ENCODE measurements at places on chromosomes 13 and 19.
A peak's percentile ranks its signal among the peaks of the same experiment; 100 is the strongest.

GRCh38 chr13:72586518-72586917 is 140.9 kb downstream of the MZT1 start:
- DNase-seq, result no peak

DNA sequence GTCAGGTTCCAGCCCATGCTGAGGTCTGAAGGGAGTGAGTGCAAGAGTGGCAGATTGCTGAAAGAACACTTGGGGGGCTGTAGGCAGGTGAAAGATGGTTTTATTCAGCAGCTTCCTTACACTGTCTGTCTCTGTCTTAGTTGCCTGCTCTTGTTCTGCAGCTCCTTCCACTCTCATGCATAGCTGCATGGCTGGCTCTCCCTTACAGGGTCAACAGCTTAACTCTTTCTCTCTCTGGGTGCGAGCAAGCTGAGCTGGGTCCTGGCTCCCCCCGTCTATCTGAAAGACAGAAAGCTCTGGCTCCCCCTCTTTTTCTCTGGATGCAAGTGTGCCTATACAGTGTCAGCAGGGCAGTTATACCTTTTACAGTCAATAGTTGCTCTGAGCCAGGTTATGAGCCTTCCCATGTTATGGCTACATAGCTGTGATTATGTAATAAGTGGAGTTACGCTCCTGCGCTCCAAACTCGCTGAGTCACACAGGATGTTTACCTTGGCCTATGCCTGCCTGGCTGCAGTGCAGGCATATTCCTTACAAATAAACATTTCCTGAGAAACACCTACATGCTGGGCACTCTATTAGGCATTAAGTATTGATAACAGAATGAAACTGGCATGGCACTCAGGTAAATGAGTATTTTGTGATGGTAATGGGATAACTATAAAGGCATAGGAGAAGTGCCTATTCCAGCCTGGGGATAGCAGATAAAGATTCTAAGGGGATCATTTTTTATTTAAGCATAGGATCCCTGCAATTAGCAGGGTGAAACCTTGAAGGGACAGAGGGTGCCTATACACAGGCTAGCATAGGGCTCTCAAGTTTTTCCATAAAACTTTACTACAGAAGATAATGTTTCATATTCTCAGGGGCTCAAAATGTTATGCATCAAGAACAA is 826.9 kb upstream of the PCDH9 start:
- DNase-seq, result no peak

DNA sequence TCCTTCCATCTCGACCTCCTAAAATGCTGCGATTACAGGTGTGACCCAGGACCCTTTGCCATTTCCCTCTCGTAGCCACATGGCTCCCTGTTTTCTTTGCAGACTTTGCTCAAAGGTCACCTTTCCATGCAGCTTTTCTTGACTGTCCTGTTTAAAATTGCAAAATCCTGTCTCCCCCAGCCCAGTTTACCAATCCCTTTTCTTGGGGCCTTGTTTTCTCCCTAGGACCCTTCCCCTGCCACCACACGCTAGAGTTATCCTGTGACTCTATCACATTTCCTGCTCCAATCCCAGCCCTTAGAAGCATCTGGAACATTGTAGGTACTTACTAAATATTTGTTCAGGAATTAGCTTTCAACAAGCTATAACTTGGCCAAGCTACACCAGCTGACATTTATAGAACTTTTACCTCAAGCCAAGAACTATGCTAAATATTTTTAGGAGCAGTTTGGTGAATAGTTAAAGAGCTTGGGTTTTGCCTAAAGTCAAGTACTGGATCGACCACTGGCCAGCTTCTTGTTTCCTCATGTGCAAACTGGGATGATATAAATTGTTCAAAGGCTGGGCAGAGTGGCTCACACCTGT is 9.1 kb upstream of the SERTAD3 start:
- DNase-seq, result no peak

GRCh38 chr13:42218576-42218975 is 53.4 kb upstream of the AKAP11 start:
- DNase-seq, result no peak

DNA sequence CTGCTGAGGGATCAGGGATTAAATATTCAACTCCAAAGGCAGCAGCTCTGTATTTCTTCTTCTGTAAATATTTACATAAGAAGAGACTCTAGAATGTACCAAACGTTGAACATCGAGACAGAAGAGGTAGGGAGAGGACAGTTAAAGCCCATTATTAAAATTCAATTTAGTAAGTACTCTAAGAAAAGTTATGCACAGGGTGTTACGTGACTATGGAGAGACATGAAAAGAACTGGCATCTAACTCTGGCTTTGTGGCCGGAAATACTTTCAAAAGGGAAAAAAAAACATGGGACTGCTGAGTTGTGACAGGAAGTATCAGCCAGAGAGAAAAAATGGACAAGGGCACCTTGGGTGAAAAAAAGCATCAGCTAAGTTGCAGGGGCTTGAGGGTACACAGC is 36.7 kb downstream of the LNX2 start:
- no peak for DNase-seq

GRCh38 chr19:54921082-54921481 is 15.1 kb downstream of the NCR1 start:
- no peak for DNase-seq

GRCh38 chr13:63636316-63636993 is 2220.8 kb upstream of the PCDH20 start:
- DNase-seq, result no peak

GRCh38 chr19:39557811-39558623 is 18.1 kb upstream of the EID2 start:
- no peak for DNase-seq

DNA sequence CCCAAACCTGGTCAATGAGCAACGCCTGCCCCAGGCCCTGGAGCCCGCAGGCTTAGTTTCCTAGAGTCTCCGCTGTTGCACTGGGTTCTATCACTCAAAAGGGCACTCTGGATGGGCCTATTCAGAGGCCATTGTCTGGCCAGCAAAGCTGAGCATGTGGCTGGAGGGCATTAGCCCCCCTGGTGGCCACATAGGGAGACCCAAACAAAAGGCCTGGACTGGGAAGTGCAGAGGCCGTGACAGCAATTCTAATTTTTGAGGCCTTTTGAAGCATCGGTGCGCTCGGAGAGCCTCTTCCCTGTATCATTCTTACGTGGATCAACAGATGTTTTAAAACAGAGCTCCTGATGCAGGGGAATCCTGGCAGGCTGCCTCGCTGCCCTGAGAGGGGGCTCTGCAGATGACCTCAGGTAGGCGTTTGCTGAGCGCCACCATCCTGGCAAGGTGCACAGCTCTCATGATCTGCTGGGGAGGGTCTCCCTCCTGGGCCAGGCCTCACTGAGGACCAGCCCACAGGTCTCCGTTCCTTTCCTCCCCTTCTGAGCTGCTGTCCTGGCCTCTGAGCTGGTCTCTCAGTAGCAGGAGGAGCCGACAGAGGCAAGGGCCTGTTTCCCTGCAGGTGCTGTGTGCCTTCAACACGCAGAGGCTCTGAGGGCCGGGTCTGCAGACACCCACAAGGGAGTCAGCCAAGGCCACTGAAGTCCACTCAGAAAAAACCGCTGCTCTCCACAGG is 190.5 kb downstream of the URI1 start:
- no peak for DNase-seq

DNA sequence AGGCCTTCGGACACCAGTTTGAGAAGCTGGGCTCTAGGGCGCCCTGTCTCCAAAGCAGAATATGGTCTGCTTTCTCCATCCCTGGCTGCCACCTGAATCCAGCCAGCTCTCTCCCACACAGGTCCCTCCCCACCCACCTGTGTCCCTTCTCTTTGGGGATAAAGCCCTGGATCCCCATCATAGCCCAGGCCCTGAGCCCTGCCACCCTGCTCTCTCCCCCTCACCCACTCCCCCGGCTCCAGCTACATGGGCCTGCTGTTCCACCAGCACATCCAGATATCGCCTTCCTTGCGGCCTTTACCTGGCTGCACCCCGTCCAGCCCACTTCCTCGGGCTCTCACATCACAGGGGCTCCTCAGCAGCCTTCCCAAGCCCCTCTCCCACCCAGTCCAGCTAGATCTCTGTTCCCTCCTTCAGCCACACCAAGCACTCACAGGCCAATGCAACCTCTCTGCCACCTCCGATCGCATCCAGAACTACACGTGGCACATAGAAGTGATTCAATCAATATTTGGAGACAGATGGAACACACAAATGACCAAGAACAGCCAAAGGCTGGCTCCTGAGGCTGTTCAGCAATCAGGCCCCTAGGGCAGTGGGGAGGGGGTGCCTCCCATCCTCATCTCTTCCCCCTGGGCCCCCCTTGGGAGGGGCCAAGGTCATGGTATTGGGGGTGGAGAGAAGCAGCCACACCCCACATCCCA is 7.6 kb downstream of the AKT2 start:
- DNase-seq, result no peak

DNA sequence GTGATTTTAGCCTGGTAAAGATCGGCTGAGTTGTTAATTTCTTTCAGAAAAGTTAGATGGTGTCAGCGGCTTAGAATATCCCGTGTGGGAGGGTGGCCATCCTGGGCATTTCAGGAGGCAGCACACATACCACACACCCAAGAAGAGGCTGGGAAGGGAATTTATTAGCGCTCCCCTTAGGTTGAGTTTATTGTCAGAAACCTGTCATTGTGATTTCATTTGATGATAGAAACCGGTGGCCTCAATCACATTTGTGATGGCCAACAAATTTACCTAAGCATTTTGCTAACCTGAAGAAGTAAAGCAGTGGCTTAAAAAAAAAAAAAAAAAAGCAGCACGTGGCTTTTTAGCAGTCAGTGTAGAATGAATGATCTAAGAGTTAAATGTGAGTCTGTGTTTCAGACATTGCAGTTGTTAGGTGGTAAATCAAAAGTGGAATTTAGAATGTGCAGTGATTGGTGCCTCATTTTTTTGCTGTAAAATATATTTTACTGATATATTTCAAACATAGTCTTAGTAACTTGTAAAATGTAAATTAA is 2.7 kb downstream of the SIPA1L3 start:
- DNase-seq, result no peak

DNA sequence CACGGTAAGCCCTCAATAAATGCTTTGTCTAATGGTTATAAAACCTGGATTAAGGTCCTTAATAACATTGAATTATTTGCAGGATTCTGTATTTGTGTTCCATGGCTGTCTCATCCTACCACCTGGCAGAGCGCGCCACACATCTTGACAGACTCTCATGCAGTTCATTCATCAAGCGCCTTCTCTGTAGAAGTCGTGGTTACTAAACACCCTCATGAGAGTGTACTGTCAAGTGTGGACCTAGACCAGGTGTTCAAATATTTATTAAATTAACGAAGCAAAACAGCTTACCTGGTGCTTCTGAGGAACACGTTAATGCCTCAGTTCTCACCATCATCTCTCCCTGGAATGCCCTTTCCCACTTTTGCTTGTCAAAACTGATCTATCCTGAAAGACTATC is 13.1 kb upstream of the FBXL3 start:
- peak; percentile 64 for DNase-seq

GRCh38 chr19:52889931-52890330 is 7.5 kb downstream of the ZNF320 start:
- no peak for DNase-seq

DNA sequence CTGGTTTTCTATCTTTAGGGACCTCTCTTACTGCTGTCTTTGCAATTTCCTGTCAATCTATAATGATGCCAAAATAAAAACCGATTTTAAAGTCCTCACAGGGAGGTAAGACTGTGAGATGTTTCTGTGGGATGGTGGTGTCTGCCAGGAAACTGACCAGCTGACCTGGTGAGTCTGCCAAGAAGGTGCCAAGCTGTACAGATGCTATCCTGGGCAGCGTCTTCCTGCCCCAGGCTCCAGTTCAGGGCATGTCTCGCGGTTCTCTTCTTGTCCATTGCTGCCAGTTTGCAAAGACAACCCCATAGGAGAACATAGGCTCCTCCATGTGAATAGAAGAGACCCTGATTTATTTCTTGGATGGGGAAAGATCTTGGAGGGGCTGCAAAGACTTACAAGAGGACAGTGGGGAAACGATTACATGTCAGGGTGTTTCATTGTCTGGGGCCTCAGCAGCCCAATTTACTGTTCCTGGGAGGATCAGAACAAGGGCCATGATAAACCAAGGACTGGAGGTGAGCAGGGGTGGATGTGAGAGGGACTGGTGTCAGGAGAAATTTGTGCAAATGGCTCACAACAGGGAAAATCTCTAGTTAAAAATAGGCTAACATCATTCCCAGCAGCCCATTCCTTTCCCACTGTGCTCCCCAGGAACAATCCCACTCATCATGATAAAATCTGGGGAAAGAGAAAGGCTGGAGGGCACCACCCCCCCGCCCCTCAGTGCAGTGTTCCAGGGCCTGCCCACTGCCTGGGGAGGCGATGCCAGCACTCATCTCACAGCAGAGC is 42.7 kb upstream of the VSTM2B start:
- no peak for DNase-seq

DNA sequence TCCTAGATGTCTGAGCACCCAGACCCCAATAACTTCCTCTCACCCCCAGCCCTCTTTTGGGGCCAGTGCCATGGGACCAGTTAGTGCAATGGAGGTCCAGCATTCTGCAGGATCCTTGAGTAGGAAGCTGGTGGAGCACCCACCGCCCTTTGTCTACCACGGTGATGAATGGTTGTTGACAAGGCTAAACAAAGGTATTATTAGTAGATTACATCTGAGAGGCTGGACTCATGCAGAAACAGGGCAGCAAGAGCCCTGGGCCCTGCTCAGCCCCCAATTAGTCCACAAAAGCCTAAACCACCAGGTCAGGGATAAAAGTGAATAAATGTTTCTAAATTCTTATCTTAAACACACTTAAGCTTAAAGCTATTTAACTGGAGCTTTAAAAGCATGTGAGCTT is 196.5 kb upstream of the TSHZ3 start:
- DNase-seq, result no peak

DNA sequence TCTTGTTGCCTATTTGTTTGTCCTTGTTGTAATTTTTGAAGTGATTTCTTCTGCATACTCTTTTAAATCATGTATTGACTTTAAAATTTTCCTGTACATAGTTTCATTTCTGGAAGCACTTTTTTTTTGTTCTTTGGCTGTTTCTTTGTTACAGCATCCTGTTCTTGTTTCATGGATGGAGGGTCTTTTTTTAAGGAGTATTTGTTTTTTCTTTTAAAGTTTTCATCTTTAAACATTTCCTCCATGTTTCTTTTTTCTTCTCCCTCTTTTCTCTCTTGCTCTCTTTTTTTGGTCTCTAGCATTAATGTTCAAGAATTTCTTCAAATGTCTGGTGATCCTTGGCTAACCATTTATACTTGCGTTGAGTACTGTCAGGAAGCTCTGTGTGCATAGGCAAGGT is 58.8 kb downstream of the URI1 start:
- DNase-seq, result no peak

DNA sequence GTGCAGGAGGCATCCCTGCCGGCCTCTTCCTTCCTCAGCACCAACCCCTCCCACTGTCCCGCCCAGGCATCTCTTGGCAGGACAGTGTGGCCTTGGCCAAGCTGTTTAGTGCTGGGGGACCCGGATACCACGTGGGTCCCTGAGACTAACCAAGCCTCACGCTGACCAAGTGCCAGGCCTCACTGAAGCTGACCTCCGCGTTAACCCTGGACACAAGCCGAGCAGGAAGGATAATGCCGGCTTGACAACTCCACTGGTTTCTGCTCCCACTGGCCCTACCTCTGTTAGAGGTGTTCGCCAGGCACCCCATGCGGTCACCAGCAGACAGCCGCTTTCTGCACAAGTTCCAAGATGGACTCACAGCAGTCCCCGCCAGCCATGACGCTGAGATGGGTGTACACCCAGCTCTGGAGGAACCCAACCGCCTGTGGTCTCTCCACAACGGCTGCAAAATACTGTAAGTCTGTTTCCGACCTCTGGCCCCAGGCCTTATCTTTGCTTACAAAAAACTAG is 12.4 kb downstream of the GRTP1 start:
- no peak for DNase-seq

All from NCI-H524 treated with DMSO at 0.1 percent for 48 hours (cell line).